ENCODE measurements at places on chromosomes 6 and 20.

GRCh38 chr6:27250277-27251111 lies 3.0 kb downstream of the PRSS16 start:
- DNase-seq: no peak

- DNase-seq: no peak
Observed at GRCh38 chr20:37225146-37225545, 36.5 kb downstream of the GHRH start.

DNA sequence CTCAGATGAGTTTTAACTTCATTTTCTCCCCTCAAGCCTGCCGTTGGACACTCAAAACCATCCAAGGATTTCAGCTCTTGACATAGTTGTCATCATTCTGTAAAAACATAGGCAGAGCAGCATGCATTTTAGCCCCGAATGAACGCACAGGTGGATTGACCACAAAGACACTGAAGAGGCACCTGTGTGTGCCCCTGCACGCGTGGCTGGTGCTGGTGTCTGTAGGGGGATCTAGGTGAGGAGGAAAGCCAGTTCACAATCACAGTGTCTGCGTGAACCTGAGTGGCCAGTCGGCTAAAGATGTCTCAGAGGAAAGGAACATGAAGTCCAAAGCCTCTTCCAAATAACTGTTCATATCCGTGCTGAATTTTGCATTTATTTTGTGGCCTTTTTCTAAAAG lies 309.2 kb downstream of the QKI start:
- no peak for DNase-seq

DNA sequence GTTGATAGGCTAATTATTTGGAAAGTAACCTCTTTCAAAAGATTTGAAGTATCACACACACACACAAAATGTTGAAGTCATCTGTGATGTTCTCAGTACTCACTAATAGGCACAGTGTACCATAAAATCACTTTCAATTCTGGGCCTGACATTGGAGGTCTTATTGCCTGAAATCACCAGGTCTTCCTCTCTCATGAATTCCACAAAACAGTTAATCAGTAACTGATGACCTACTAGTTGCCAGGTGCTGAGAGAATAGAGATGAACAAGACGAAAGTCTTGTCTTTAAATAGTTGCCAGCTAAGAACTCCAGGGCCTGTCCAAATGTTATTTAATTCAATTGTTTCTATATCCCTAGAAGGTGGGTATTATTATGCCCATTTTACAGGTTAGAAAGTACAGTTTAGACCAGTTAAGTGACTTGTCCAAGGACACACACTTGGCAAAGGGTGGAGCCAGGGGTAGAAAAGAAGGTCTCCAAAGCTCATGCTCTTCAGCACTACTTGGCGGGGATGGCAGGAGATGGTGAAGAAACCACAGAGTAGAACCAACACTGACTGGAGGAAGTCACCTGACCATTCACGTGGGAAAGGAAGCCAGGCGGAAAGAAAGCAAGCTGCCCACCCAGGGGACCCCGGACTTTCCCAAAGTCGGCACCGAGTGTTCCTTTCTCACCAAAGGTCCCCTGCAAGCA lies 116.4 kb downstream of the KIF6 start:
- no peak for DNase-seq

- peak; percentile 16 for DNase-seq
Observed at GRCh38 chr20:1171461-1172093, 13.2 kb downstream of the TMEM74B start.

- DNase-seq: no peak
Observed at GRCh38 chr6:15894973-15895725, 232.3 kb upstream of the DTNBP1 start.

Data from NAMALWA (cell line).